Activated naive CD4-positive, alpha-beta T cell treated with anti-CD3 and anti-CD28 coated beads, Interleukin-2, amount 50 U/mL, for 72 hours (primary cell): ENCODE measurements at places on chromosomes 6 and 20. TPM values are rescaled to one million over a fixed set of nuclear protein-coding genes. Genes with fewer than 3 reads are reported as not detected.

Gene ALDH8A1
- 3.5 TPM for total RNA-seq

Gene RMND1
- total RNA-seq: 17.8 TPM

Gene FRK
- total RNA-seq: 0.12 TPM

Gene GSTA2
- not detected for total RNA-seq

Gene TRIM26
- 41.3 TPM for total RNA-seq
